ENCODE measurements at places on chromosomes 7 and 10.
A peak's percentile ranks its signal among the peaks of the same experiment; 100 is the strongest.

DNA sequence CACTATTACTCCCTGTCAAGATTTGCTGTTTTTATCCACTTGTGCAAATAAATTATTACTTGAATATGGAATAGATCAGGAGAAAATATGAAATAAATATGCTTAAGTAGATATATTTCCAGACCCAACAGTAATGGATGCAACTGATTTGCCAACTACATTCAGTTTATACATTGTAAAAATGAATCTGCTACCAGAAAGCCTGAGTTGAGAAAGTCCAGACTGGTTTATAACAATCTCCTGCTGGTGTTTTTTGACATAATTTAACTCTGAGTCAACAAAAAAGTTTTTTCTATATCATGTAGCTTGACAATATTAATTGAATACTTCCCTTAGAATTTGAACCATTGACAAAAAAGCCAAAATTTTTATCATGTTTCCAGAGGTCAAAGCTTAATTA is 265.8 kb upstream of the SEMA3D start:
- DNase-seq = no peak

- no peak for DNase-seq
Measured at GRCh38 chr7:92769394-92769699, 67.0 kb downstream of the CDK6 start.

DNA sequence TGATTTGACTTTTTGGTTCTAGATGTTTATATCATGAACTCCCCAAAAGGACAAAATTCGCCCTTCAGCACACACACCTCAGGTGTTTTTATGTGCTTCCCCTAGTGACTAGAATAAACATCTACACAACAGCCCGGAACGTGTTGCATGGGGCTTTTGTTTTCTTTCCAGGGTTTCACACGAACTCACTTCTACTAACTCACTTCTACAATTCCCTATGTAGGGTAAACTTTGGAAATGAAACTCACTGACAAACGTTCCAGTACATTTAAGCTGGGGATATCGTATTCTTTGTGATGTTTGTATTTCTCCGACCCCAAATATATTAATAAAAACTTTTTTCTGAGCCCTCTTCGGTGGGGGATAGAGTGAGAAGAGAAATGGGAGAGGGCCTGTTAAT is 1.4 kb downstream of the TRA2A start:
- no peak for DNase-seq

GRCh38 chr10:114256822-114257221 is 17.8 kb downstream of the VWA2 start:
- no peak for DNase-seq

DNA sequence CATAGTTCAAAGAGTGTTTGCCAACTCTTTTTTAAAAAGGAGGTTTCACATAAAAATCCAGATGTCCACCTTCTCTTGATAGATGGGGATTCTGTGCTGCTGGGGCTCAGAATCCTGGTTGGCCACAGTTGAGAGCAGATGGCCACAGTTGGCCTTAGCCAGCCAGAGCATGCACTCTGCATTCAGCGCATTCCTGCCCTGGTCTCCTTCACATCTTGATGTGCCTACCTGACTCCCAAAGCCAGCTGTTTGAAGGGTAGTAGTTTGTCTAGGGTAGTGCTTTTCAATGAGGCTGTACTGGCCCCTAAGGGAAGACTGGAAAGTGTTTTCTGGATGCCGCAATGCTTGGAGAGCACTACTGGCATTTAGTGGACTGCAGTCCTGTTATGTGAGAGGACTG is 208.1 kb upstream of the HDAC9 start:
- no peak for DNase-seq

- DNase-seq = peak; percentile 27
Measured at GRCh38 chr7:111138193-111138569, 47.3 kb downstream of the LRRN3 start.

DNA sequence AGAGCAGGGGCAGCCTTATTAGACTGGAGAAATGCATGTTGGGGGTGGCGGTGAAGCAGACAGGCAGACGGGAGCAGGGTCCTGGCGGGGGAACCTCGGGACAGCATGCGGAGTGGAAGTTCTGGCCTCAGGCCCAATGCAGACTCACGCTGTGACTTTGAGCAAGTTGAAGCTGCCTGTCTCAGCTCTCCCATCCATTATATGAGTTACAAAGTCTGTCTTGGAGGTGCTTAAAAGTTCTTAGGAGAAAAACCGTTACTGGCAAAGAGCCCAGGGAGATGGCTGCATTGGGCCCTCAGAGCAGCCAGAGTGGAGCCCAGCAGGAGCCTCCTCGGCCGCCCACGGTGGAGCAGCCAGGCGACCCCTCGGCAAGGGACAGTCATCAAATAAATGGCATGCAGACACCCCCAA is 509.5 kb downstream of the PLXNA4 start:
- DNase-seq = no peak

GRCh38 chr7:137266764-137267163 is 76.8 kb downstream of the PTN start:
- DNase-seq = no peak

DNA sequence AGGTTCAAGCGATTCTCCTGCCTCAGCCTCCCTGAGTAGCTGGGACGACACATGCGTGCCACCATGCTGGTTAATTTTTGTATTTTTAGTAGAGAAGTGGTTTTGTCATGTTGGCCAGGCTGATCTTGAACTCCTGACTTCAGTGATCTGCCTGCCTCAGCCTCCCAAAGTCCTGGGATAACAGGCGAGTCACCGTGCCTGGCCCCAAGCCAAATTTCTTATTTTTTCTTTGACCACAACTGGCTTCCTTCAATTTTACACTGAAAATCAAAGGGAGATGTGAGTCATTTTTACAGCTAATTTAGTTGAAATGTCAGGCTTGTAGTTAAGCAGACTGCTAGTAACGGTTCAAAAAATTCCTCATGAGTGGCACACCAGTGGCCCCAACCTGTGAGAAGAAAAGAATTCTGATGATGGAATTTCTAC is 7.8 kb downstream of the RNF216 start:
- no peak for DNase-seq

DNA sequence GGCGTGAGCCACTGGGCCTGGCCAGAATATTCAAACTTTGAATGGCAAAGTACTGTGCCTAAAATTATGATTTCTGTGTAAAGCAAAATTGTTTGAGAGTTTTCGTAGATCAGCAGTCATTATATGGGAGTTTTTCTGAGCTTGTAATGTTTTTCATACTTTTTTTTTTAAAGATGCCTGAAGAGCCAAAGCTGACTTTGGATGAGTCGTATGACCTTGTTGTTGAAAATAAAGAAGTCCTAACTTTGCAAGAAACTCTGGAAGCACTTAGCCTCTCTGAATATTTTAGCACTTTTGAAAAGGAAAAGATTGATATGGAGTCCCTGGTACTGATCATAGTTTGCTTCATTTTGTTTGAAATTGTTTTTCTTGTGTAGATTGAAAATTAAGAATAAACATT is 26.7 kb downstream of the SEC23IP start:
- no peak for DNase-seq

GRCh38 chr10:58839771-58840170 is 327.1 kb downstream of the BICC1 start:
- no peak for DNase-seq

- no peak for DNase-seq
Measured at GRCh38 chr10:114262496-114262895, 23.4 kb downstream of the VWA2 start.

- DNase-seq = peak; percentile 79
Measured at GRCh38 chr7:76294344-76295024, 8.0 kb upstream of the HSPB1 start.

DNA sequence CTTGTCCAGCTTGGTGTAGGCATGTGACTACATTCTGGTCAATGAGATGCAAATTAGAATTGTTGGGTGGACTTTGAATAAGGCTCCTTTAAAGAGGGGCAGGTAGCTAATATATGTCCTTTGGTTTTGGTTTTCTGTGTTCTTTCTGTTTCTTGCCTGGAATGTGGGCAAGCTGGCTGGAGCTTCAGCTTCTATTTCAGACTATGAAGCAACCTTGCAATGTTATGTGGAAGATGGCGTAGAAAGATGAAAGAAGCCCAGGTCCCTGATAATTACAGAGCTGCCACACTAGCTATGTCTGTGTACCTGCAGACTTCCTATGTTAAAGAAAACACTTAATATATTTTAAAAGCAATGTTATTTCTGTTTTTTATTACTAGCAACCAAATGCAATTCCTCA is 46.2 kb downstream of the NEURL1 start:
- no peak for DNase-seq

GRCh38 chr7:22173685-22174573 is 183.0 kb downstream of the RAPGEF5 start:
- no peak for DNase-seq

GRCh38 chr7:116710764-116711452 is 38.9 kb downstream of the MET start:
- DNase-seq = no peak

- DNase-seq = no peak
Measured at GRCh38 chr7:37964196-37964595, 43.8 kb downstream of the EPDR1 start.

- DNase-seq = peak; percentile 66
Measured at GRCh38 chr10:13371897-13372470, 23.9 kb upstream of the SEPHS1 start.

GRCh38 chr7:42014625-42015618 is 222.1 kb downstream of the GLI3 start:
- peak; percentile 50 for DNase-seq

DNA sequence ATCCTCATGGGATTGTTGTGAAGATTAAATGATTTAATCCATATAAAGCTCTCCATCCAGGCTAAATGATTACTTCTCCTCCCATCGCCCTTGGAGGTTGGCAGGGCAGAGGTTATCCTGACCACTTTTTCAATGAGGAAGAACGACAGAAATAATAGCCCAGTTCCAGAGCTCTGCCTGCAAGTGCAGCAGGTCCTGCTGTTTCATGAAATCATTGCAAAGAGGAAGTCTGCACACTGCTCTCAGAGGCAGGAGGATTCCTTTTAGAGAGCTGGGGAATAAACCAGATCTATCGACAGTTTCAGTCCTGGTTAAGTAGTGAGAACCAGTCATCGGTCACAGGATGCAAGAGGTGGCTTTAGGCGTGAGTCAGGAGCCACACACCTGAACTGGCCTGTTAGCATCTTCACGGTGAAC is 25.0 kb upstream of the CDH23 start:
- DNase-seq = no peak

- DNase-seq = no peak
Measured at GRCh38 chr10:45155784-45156183, 155.1 kb downstream of the ZNF22 start.

GRCh38 chr7:129784437-129784782 is 168.3 kb downstream of the UBE2H start:
- no peak for DNase-seq

DNA sequence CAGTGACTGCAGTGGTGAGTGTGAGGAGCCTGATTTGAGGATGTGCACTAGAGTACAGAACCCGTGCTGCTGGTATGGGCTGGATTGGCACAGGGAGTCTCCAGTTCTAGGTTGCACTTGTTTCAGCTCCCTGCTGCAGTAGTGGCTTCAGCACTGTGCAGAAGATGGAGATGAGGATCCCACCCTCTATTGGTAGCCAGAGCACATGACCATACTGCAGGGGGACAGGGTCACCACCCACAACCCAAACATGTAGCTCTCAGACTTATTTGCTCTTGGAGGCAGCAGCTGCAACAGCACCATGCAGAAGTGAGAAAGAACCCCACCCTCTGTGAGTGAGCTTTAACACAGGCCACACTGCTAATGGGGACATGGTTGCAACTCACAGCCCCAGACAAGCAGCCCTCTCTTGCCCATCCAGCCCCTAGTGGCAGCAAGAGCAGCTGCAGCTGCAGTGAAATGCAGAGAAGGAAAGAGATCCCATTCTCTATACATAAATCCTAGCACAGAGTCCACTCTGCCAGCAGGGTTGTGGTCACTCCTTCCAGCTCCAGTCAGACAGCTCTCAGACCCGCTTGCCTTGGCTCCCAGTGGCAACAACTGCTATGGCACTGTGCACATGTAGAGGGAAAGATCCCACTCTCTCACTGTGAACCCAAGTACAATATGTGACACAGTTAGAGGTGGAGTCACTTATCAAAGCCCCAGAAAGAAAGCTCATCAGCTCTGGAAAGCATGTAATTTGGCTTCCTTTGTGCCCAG is 51.4 kb upstream of the SCIN start:
- DNase-seq = peak; percentile 28

DNA sequence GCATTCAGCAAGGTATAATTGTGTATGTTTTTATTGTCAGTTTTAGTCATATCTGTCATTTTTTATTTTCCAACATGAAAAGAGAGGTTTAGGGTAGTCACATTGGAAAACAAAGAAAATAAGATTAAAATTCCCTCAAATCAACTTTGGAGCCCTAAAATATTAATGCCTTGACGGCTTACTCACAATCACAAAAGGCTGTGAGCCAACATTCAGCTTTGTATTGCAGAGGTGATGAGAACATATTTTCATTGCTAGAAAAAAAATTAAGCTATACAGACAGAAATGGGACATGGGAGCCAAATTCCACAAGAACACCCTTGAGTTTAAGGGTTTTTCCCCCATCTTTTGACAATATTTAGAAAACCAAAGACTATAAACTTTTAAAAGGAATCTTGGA is 30.2 kb downstream of the CALD1 start:
- DNase-seq = no peak

DNA sequence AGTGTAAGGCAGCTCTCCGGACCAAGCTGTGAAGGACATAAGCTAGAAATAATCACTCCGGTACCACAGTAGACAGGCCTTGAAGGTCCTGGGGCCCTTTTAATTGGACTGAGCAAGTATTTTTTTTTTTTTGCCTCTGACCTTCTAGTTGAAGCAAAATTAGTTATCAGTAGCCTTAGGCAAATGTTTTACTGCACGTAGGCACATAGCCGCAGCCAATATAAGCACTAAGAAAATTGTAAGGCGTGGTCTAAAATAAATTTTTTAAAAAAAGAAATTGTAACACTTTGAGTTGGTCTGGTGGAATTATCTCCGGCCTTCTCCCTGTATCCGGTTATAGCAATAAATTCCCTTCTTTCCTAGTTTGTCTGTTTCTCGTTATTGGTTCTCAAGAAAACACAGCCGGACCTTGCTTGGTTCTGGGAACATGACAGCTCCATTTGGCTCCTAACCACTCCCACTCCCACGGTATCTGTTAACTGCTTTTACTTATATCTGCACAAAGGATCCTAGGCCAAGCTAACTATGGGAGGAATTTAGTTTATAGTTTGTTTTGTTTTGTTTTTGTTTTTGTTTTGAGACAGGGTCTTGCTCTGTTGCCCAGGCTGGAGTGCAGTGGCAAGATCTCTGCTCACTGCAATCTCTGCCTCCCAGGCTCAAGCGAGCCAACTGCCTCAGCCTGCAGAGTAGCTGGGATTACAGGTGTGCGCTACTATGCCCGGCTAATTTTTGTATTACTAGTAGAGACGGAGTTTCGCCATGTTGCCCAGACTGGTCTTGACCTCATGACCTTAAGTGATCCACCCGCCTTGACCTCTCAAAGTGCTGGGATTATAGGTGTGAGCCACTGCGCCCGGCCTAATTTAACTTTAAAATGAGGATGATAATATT is 124.4 kb upstream of the KIF5B start:
- no peak for DNase-seq

DNA sequence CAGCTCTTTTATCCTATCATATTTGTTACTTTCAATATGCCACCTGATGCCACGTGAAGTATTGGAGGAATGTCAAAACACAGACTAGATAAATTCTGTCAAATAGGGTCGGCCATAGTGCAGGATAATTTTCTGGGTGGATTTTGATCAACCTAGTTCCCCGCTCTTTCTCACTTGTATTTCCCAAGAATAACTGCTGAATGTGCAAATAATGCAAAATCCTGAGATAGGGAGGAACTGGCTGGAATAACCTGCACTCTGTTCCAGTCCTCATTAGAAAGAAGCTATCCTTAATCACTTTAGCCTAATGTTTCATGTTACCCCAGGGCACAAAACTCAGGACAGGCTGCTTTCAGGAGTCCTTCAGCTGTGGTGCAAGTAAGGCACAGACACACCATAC is 33.9 kb downstream of the ZWINT start:
- DNase-seq = no peak
